ENCODE measurements at places on chromosomes 3 and 15.

- DNase-seq, result peak; percentile 35
These were observed 498 bp downstream of the PDE12 start for GRCh38 chr3:57556459-57557084.

- DNase-seq, result no peak
These were observed 286.9 kb upstream of the PLSCR5 start for GRCh38 chr3:146892041-146892440.

DNA sequence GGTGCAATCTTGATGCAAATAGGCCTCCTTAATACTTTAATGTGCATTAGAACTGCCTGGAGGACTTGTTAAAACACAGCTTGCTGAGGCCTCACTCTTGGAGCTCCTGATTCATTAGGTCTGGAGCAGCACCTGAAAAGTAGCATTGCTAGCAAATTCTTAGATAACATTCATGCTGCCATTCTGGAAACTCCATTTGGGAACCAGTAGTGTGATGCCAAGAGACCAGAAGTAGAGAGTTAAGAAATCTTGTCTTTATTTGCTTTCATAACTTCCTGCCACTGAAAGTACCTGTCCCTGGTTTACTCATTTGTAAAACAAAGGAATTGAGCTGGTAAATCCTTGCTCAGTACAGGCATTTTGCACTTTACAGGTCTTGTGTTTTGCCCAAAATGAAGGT, 72.0 kb downstream of the RAP2B start:
- DNase-seq, result no peak

- no peak for DNase-seq
These were observed 72.7 kb upstream of the SLC4A7 start for GRCh38 chr3:27556887-27557286.

GRCh38 chr3:149608987-149609386, 48.8 kb downstream of the WWTR1 start:
- no peak for DNase-seq

GRCh38 chr3:22977650-22978289, 225.4 kb upstream of the UBE2E2 start:
- no peak for DNase-seq

DNA sequence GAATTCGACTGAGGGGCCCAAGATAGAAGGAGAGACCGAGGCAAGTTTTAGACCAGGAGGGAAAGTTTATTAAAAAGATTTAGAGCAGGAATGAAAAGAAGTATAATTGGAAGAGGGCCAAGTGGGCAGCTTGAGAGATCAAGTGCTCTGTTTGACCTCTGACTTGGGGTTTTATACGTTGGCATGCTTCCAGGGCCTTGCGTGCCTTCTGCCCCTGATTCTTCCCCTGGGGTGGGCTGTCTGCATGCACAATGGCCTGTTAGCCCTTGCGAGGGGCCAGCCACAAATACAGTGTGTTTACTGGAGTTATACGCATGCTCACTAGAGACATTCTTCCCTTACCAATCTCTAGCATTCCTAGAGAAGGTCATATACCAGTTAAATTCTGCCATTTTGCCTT, 70.7 kb upstream of the LARS2 start:
- DNase-seq, result no peak

- no peak for DNase-seq
These were observed 47.3 kb downstream of the P3H2 start for GRCh38 chr3:190073264-190074008.

- DNase-seq, result no peak
These were observed 187.0 kb downstream of the NTRK3 start for GRCh38 chr15:88069561-88069960.

GRCh38 chr3:123421353-123422174, 27.3 kb downstream of the ADCY5 start:
- no peak for DNase-seq

- DNase-seq, result no peak
These were observed 14.1 kb downstream of the LYSMD4 start for GRCh38 chr15:99719096-99719541.

DNA sequence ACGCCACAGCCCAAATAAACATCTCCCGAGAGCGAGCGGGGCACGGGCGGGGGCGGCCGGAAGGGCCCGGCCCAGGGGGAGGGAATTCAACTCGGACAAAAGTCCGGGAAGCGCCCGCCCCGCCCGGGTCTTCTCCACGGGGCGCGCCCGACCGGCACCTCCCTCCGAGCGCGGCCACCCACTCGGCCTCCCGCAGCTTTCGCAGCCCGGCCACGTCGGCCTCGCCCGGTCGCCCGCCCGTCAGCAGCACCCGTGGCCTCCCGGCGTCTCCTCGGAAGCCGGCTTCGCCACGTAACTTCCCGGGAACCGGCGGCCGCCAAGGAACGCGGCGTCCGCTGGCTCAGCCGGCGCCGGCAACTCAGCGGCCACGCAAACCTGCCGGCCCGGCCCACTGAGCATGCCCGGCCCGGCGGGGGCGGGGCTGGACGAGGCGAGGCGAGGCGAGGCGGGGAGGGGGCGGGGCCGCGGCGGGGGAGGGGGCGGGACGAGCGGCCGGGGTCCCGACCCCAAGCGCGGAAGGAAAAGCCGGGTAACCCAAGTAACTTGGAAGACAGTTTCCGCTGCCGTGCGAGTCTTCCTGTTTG, at the start of gene TJP1:
TJP1 (minus strand) TSS at position 369 of the 584 bp plus-strand sequence. CDS start 440 bp downstream, outside the sequence.
- DNase-seq, result peak; percentile 89

- no peak for DNase-seq
These were observed 42.9 kb downstream of the FGD5 start for GRCh38 chr3:14861446-14862302.

- DNase-seq, result no peak
These were observed 240.1 kb upstream of the SUCLG2 start for GRCh38 chr3:67894510-67894909.

DNA sequence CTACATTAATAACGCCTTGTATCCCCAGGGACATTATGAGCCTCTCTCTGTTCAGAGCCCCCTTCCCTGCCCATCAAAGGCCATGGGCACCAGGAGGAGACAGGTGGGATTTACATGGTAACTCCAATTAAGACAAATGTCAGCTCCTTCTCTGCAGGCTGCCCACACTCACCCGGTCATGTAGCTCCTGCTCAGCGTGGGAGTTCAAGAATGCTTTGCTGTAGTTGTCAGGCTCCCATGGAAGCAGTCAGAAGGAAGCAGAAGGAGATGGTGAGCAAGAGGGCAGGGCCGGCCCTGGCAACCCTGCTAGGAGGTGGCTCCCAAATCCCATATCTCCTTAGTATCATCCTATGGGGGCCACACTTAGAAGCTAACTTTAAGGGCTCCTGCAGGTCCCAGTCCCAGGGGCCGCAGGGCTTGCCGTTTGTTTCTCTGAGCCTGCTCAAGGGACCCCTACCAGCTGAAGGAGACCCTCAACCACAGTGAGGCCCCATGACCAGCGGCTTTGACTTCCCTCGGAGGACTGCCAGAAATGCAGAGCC, 218.4 kb upstream of the TLE3 start:
- no peak for DNase-seq

DNA sequence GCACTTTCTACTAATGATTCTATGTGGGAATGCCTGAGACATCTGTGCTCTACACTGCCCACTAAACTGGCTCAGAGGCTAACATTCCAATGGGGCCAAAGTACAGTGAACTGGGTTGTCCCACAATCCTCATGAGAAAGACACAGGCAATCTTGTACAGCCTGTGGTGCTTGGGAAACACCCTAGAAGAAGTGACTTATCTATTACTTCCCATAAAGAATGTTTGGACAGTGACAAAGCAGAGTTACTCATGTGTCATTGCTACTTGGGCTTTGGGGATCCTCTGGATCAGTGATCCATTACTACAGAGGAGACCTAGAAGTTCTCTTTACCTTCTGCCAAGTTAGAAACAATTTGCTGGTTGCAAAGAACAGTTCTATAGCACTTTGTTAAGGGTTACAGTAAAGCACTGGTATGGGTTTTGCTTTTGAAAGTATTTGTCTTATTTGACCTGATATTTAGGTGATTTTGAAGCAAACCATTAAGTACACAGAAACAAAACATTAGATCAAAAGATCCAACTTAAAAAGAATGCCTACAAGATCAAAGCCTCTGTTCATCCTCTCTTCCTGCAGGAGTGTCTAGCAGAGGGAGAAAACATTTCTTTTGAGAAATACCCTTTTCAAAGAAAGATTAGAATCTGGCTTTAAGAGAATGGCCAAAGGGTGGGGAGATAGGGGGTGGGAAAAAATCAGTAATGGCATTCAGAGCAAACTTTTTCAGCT, 75.8 kb downstream of the CTNNB1 start:
- no peak for DNase-seq

DNA sequence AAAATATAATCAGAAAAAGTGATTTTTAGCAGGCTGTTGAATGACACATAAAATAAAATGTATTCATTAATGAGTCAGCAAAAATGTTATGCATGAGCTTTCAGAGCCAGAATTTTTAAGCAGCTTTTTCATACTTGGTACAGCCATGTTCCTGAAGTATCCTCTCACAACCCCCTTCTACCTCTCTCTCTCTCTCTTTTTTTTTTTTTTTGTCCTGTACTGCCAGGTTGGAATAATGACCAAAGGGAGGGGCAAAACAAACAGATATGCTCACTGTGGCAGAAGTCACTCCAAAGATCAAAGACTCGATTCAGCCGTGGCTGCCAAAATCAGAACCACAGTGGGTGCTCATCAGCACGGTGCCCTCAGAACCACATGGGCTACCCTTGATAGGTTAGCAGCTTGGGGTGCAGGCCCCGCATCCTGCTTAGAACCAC, 383.0 kb downstream of the ZBTB20 start:
- DNase-seq, result no peak

GRCh38 chr3:37511463-37511920, 337.1 kb upstream of the LRRFIP2 start:
- DNase-seq, result no peak

- DNase-seq, result no peak
These were observed 8.5 kb downstream of the PDIA5 start for GRCh38 chr3:123075359-123075758.

DNA sequence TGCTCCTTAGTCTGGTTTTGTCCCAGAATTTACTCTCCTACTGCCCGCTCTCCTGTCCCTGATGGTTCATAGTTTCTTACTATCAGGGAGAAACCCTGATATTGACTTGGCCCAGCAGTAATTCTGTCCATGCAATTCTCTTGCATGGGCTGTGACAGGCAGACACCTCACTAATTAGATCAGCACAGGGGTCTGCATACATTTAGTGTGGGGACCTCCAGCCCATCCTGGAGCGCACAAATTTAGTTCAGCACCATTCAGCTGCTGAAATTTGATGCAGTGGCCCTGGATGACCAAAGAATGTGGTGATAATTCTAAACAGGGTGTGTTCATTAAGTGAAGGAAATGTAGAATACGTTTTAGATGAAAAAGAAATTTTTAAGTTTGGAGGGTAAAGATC, 555.5 kb upstream of the TBL1XR1 start:
- no peak for DNase-seq

All from right hindlimb (tissue), 1 donor.